Upper lobe of left lung (tissue), 6 donors: ENCODE measurements at places on chromosomes 6 and 20. TPM values are rescaled to one million over a fixed set of nuclear protein-coding genes. Genes with fewer than 3 reads are reported as not detected.

GRCh38 chr6:168124158-168124557, 45.1 kb upstream of the FRMD1 start:
- peak; percentile 8 for DNase-seq

DNA sequence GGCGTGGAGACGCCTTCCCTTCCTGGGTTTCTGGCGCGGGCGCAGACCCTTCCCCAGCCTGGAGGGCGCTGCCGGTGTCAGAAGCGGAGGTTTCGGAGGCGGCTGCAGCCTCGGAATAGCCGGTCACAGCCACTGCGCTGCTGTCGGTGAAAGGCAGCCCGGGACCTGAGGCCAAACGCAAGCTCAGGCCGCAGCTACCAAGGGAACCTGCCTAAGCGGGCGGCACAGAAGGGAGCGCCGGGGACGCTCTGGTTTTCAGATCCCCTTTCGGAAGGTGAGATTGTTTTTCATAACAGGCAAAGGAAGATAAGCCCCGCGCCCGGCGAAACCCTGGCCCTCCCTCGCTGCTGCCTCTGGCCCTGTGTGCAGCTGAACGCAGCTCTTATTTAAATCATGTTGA, 116.5 kb downstream of the FAM120B start:
- no peak for DNase-seq

The MEI4 gene
- not detected for total RNA-seq

The RHAG gene
- total RNA-seq: 0.46 TPM

The SMLR1 gene
- total RNA-seq: not detected
